NCI-H1092 treated with DMSO at 0.1 percent for 48 hours (cell line): ENCODE measurements at places on chromosomes 5 and 9.

DNA sequence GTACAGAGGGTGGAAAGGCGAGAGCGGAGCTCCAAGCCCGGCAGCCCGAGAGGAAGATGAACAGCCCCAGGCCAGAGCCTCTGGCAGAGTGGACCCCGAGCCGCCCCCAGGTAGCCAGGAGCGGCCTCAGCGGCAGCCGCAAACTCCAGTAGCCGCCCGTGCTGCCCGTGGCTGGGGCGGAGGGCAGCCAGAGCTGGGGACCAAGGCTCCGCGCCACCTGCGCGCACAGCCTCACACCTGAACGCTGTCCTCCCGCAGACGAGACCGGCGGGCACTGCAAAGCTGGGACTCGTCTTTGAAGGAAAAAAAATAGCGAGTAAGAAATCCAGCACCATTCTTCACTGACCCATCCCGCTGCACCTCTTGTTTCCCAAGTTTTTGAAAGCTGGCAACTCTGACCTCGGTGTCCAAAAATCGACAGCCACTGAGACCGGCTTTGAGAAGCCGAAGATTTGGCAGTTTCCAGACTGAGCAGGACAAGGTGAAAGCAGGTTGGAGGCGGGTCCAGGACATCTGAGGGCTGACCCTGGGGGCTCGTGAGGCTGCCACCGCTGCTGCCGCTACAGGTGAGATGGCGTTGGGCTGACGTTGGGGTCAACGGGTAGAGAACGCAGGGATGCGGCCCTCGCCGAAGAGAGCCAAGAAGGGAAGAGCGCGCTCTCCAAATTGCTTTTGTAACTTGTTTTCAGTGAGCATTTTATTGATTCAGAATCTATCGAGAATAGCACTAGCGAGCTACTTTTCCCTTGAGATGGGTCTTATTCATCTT lies at the start of gene PTGER4:
PTGER4 (plus strand) TSS at position 3 of the 769 bp plus-strand sequence. CDS start 1,079 bp downstream, outside the sequence.
- DNase-seq: no peak

DNA sequence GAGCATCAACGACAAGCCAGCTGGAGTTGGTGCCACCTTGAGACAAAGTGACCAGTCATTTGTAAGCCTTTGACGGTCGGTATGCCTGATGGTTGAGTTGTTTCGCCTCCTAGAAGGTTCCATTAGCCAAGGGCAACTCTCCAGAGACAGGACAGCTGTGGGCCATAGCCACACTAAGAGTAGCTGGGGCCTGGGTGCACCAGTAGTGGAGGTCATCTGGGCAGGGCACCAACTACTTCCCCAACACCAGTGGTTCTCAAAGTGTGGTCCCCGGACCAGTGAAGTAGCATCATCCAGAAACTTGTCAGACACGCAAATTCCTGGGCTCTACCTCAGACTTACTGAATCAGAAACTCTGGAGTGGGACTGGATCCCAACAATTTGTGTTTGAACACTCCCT lies 217.5 kb upstream of the TAS2R1 start:
- DNase-seq: no peak

DNA sequence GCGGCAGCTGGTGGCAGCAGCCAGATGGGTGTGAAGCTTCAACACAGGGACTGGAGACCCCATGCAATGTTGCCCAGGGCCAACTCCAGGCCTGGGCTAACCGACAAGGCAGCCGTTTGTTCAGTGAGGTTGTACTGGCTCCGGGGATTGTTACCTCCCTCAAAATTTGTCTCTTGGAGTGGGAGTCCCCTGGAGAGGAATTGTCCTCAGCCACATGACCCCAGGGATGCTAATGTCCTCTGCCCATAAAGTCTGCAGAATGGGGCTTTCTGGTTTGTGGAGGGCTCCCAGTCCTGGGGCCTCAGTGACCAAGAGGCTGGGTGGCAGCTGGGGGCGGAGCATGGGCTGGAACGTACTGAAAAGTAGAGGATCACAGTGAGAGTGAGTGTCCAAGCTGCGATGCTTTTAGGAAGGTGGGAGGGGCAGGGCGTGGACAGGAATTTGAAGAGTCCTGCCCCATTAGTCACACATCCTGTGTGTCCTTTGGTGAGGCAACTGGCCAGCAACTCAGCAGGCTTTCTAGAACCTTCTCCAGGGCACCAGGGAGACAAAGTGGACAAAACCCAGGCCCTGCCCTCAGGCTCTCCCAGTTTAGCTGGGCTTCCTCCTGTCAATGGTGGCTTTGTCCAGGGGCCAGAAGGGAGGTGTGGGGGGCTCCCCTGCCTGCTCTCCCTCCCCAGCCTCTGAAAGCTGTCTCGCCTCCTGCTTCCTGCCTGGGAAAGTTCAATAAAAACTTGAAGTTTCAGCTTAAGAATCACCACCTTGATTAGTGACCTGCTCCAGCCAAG lies 114.0 kb downstream of the NSG2 start:
- DNase-seq: no peak

DNA sequence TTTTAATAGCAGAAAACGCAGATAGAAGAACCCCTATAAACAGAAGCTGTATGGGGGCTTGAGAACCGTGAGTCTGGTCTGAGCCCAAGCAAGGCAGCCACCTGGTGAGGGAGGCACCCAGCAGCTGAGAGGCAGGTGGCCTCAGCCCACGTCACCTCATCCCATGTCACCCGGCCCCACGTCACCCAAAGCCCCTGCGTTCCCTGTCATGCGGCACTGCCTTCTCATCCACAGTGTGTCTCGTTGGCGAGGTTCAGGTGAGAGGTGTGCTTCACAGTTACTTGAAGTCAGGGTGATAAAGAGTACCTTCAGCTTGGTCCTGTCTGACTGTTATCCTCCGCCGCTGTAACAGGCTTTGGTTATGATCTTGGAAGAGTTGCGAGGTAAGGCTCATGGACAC lies 80.6 kb upstream of the IRX4 start:
- DNase-seq: no peak

DNA sequence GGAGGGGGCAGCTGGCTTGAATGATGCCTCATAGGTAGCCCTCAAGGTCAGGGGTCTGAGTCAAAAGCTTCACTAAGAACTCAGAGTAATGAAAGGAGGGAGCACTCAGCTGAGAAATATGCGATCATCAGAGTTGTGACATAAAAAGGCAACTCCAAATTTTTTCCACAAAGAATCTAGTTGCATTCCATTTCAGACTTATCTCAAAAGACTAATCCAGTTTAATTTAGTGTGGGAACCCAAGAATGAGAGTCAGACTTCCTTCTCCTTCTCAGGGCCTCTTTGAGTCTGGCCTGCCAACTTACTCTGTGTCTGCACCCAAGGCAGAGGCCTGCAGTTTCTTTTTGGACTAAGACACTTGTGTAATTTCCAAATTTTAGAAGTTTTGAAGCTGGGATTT lies 34.7 kb downstream of the GABRP start:
- DNase-seq: no peak

DNA sequence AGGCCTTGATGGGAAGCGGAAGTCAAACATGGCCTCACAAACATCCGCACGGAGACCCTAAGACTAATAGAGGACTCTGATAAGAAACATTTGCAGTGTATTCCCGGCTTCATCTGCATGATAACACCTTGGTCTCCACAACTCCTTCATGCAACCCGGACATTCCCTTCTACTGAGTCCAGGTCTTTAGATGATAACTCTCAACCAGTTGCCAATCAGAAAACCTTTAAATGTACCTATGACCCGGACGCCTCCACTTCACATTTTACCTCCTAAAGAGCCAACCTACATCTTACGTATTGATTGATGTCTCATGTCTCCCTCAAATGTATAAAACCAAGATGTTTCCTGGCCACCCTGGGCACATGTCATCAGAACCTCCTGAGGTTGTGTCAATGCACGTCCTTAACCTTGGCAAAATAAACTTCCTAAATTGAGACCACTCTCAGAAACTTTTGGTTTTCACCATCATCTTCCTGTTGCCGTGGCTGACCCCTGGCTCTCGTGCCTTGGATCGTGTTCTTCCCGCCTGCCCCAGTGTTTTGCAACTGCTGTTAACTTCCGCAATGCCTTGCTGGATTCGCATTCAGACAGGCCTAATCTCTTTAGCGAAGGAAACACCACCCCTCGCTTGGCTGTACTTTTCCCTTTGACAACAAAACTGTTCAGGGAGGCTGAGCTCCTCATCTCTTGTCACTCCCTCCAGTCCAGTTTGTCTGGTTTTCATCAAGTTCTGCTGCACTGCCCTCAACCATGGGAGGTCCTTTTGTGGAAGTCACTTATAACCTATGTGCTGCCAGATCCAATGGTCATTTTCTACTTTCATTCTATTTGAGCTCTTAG lies 1.1 kb upstream of the DAP start:
- no peak for DNase-seq

DNA sequence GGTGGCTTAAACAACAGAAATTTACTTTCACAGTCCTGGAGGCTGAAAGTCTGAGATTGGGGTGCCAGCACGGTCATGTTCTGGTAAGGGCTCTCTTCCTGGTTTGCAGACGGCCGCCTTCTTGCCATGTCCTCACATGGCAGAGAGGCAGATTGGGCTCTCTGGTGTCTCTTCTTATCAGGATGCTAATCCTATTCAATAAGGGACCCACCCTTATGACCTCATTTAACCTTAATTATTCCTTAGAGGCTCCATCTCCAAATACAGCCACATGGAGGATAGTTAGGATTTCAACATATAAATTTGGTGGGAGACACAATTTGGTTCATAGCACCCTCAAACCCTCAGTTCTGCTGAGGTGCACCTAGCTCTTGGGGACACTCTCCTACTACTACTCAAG lies 180.4 kb downstream of the DAB2IP start:
- DNase-seq: no peak

- DNase-seq: no peak
Measured at GRCh38 chr5:67142816-67143215, 53.8 kb downstream of the CD180 start.

GRCh38 chr5:72290356-72291133 lies 29.5 kb downstream of the MRPS27 start:
- no peak for DNase-seq

DNA sequence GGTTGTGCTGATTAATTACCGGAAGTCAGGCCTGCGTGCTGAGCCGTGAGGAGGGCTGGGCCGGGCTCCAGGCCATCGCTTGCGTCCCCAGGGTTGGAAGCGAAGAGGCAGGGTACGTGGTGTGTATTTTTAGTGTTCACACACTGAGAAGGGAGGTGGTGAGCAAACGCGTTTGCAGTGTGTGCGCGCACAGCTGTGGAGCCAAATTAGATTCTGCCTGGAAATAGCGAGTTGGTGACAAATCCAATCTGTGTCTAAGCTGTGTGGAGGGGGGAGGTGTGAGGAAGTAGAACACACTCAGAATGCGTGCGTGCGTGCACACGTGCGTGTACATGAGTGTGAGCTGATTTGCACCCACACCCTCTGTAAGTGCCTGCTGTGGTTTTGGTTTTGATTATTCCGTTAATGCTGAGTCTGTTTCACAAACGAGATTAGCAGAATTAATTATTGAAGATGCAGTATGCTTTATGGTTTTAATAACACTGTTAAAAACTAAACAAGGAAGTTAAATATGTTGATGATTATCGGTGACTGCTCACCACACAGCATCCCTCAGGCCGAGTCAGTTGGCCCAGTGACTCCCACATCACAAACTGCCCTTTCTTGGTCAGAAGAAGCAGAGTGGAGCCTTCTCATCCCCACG lies 111.8 kb upstream of the FCN2 start:
- no peak for DNase-seq

DNA sequence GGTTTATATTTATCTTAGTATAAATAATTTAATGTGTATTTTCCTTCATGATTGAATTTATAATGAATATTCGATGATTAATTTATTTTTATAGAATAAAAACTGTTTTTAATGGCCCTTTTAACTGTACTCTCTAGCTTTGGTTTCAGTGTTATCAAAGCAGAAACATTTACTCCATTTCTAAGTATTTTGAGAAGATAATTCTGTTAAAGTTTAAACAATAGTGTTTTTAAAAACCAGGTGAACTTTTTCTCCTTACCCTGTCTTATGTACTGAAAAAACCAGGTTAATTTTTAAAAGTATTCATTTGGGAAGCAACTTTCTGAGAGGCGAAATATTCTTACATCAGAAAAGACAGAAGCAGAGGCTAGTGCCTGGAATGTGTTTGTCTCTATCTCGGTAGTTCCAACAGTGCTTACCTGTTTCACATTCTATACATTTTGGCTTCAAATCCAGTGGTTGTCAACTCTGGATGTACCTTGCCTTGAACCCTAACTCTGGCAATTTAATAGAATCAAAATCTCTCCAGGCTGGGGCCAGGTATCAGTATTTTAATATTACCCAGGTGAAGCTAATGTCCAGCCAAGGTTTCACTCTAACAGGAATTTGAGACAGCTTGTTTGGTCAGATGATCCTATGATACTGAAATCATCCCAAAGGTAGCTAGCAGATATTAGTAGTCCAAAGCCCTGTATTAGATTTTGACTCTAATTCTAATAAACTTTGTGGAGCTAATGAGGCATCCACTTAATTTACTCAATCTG lies 434.4 kb downstream of the PDE4D start:
- DNase-seq: no peak

DNA sequence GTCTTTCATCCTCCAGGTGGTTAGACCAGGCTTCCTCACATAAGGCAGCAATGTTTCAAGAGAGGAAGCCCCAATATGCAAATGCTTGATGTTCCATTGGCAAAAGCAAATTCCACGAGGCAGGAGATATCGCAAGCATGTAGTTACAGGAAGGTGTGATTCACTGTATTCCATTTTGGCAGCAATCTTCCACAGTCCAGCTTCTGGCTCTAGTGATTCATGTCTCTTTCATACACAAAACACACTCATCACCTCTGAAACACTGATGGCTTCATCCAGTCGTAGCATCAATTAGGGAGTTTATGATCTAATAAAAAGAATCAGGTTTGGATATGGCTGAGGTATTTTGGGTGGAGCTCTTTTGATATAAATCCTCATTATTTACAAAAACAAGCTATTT lies 552.2 kb upstream of the RIOK2 start:
- DNase-seq: no peak

GRCh38 chr9:102209176-102209575 lies 470.7 kb upstream of the GRIN3A start:
- DNase-seq: no peak

GRCh38 chr9:20476912-20477521 lies 145.3 kb downstream of the MLLT3 start:
- DNase-seq: no peak

- no peak for DNase-seq
Measured at GRCh38 chr5:178198706-178199105, 5.6 kb upstream of the HNRNPAB start.

GRCh38 chr5:82967072-82967471 lies 110.1 kb downstream of the TMEM167A start:
- no peak for DNase-seq

DNA sequence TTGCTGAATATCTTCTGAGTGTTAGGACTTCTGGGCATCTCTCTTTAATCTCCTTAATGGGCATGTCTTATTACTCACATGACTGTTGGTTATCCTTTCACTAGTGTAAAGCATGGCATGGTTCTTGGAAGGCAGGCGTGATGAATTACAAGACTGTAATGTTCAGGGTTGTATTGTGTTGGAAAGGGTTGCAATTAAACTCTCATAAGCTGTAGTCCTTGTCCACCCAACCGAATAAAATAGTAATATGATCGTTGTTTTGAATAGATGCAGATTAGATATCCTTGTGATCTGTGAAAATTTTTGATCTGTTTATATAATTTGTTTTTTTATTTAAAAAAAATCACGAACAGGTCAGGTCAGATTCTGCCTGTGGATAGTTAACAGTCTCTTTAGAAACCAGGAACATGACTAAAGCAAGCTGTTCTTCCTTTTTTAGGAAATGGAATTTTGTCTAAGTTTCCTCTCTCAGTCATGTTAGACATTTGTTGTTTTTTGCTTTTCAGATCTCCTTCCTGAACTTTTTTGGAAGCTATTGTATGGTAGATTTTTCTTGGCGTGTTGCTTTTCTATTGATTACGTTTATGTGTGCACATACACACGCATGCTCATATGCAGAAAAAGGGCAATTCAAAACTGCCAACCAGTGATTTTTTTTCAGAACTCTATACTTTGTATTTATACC lies 121.8 kb downstream of the ARHGEF28 start:
- DNase-seq: no peak

- DNase-seq: no peak
Measured at GRCh38 chr5:170429014-170429413, 39.8 kb upstream of the KCNMB1 start.
